ENCODE measurements at places on chromosomes 4 and X.

GRCh38 chr4:140639066-140639465, 70.3 kb upstream of the UCP1 start:
- no peak for DNase-seq

DNA sequence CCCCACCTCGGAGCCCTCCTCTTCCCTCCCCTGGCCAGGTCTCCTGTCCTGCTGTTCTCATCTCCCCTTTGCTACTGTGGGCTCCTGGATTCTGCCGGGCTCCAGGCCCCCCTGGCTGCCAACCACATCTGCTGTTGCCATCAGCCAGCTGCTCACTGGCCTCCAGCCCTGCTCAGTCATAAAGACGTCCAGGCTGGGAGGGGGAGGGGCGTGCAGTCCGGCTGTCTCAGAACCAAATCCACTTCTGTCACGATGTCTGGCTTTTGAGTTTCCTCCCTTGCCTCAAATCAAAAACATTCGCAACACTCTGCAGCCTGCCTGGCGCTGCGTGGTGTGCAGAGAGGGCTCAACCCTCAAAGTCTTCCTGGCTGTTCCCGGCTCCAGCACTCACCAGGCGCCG, 7.1 kb downstream of the RASL11B start:
- peak; percentile 69 for DNase-seq

GRCh38 chrX:73826996-73827395, 264.0 kb downstream of the CHIC1 start:
- no peak for DNase-seq

GRCh38 chrX:2872671-2873277, 44.0 kb downstream of the GYG2 start:
- no peak for DNase-seq

- DNase-seq = no peak
These were observed 1.1 kb downstream of the NKX3-2 start for GRCh38 chr4:13543032-13543838.

DNA sequence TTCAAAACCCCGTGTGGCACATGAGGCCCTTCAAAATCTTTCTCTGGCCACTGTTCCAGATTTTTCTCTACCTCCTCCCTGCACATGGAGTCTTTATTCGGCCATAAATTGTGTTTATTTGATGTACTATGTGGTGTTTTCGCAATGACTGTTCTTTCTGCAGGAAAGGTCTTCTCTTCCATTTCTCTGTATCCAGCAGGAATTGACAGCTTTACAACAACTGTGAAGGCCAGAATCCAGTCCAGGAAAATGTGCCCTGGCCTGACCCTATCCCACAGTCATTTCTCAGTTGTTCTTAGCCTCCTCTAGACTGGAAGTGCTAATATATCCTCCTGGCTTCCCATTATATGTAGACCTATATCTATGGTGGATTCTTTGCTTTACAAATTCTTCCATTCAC, 191.4 kb downstream of the COL25A1 start:
- DNase-seq = no peak

DNA sequence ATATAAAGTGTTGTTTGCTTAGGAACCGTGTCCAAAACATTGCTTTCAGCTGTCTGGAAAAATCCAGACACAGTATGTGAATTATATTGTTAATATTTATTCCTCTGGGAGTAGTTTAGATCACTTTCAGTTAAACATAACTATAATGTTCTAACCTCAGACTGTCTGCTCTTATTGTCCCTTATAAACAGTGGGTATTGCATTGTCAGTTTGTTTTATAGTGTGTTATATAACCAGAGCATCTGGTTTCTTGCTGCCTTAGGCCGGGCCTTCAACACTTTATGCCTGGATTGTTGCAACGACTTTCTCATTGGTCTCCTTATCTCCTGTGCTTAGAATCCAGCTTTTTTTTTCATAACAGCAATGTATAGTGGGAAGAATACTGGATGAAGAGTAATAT, 26.4 kb downstream of the ATG4A start:
- DNase-seq = no peak

DNA sequence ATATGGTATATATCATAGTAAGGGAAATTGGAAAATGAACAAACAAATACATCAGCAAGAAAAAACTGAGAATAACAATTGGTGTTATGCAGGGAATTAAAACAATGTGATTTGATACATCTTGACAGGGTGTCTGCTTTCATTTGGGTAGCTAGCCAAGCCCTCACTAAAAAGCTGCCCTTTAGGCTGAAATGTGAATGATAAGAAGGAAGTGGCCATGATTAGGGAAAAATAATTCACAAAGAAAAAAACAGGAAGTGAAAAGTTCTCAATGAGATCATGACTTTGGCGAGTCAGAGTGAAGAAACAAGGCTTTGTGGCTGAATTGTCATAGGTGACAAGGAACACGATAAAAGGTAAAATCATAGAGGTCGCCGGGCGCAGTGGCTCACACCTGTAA, 675.8 kb upstream of the SLIT2 start:
- no peak for DNase-seq

DNA sequence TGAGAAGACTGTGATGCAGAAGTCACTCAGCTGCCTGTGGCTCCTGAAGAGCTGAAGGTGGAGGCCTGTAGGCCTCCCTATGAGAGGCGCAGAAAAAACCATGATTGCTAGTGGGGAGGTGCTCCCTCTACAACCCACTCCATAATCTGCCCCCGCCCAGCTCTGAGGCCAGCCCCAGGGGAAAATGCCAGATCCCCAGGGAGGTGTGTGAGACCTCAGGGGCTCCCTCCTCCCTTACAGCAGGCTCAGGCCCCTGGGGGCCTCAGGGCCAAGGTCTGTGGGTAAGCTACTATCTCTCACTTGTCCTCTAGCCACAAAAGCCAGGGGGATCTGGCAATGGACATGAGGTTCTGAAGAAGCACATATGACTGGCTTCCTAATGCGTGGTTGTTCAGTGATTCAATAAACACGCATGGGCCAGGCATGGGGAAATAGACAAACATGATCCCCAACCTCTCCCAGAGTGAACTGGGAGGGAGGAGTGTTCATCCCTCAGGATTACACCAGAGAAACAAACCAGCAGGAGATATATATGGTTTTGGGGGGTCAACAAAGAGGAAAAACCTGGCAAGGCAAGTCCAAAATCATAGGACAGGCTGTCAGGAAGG, 51.0 kb upstream of the MTM1 start:
- DNase-seq = no peak

DNA sequence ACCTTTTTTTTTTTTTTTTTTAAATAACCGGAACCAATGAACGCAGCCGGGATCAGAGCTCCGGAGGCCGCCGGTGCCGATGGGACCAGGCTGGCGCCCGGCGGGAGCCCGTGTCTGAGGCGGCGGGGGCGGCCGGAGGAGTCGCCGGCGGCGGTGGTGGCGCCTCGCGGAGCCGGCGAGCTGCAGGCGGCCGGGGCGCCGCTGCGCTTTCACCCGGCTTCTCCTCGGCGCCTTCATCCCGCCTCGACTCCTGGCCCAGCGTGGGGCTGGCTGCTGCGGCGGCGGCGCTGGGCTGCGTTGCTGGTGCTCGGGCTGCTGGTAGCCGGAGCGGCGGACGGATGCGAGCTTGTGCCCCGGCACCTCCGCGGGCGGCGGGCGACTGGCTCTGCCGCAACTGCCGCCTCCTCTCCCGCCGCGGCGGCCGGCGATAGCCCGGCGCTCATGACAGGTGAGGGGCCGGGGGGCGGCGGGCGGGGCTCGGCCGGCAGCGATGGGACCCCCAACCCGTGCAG, 337 bp downstream of the STIM2 start:
- no peak for DNase-seq

DNA sequence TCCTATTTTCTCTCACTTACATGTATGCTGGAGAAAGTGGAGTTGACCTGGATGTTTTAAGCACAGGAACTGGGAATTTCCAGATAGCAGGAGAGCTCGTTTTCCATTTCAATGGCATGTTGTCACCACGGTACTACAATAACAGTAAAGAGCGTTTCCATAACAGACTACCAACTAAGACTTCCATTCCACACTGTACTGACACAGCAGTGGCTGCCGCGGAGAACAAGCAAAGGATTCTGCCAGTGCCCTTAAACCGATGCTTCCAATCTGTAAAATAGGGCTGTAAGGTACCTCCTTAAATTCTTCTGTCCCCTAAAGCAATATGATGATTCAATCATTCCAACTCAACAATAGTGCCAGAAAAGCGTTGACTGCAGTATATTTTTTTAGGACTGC, 143.9 kb downstream of the KLHL13 start:
- DNase-seq = no peak

- no peak for DNase-seq
These were observed 232.2 kb upstream of the UGT8 start for GRCh38 chr4:114366368-114366767.

GRCh38 chrX:64152857-64153256, 52.7 kb downstream of the AMER1 start:
- DNase-seq = no peak

DNA sequence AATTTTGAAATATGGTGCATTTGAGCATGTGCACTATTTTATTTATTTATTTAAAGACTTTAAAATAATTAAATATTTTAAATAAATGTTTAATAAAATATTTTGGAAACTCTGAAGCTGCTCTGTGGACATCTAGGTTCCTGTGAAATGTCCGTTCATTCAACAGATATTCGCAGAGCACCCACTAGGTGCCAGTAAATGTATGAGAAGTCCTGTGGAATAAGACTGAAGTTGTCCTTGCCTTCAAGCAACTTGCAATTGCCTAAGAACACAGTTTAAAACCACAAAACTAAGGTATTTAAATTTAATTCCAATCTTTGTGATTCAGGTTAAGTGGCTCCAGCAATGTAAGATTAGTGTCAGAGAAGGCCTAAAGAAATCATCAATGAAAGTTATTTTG, 306.7 kb downstream of the GBA3 start:
- DNase-seq = no peak

- DNase-seq = no peak
These were observed 387.4 kb downstream of the SPOCK3 start for GRCh38 chr4:166846939-166847338.

DNA sequence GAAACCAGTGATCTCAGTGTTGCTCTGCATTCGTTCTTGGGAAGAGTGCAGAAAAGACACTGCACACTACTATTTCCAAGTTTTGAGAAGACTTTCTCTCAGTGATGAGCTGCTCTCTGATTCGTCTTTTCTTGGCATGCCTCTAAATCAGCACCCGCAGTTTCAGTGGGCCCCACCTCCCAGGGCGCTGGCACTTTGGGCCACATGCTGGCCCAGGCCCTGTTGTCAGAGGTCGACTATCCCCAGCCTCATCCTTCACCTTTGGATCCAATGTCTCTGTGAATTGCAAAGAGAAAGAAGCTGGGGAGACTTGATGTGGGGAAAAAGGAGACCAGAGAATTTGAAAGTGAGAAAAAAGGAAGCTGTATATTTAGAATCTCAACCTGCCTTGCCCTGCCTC, 644.1 kb upstream of the PITX2 start:
- DNase-seq = no peak

GRCh38 chr4:15870079-15870478, 68.5 kb downstream of the FGFBP1 start:
- DNase-seq = no peak

DNA sequence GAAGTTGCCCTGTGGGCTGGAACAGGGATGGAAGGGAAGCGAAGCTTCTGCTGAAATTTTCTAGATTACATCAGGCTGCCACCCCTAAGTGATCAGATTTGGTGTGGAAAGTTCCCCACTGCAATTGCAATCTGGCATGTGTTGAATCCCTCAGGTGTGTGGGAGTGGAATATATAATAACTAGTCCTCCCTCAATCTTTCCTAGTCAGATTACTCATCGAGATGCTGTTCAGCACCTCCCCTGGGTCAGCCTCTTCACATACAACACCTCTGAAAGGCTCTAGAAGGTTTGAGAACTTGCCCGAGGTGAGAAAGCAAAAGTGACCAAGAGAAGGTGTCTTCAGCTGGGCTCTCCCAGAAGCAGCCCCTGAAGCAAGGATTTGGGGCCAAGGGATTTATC, 336.8 kb downstream of the BCOR start:
- DNase-seq = no peak

DNA sequence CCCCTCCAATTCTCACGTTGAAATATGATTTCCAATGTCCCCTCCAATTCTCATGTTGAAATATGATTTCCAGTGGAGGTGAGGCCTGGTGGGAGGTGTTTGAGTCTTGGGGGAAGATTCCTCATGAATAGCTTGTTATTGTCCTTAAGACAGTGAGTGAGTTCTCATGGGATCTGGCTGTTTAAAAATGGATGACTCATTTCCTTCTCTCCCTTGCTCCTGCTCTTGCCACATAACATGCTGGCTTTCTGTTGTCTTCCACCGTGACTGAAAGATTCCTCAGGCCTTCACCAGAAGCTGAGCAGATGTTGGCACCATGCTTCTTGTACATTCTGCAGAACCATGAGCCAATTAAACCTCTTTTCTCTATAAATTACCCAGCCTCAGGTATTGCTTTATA, 346.8 kb upstream of the TECRL start:
- no peak for DNase-seq

- DNase-seq = no peak
These were observed 609.5 kb upstream of the FAT1 start for GRCh38 chr4:187333151-187333550.

DNA sequence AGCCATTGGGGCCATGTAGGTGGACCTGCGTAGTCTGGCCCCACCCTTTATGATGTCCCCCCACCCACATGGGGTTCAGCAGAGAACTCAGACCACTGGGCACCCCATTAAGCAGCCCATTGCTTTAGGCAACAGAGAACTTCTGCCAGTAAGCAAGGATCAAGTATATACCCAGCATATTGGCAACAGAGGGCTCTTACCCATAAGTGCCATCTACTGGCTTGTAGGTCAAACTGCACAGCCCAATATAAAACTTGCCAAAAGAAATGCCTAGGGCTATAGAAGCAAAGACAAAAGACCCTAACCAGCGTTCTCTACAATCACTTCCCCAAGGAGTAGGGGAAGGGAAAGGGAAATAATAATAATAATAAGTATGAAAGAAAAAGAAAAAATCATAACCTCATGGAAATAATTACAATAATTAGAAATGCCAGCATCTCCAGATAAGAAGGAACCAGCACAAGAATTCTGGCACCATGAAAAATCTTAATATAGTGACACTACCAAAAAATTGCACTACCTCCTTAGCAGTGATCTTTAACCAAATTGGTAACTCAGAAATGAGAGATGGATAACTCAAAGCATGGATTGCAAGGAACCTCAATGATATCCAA, 1090.7 kb downstream of the FAT4 start:
- no peak for DNase-seq

DNA sequence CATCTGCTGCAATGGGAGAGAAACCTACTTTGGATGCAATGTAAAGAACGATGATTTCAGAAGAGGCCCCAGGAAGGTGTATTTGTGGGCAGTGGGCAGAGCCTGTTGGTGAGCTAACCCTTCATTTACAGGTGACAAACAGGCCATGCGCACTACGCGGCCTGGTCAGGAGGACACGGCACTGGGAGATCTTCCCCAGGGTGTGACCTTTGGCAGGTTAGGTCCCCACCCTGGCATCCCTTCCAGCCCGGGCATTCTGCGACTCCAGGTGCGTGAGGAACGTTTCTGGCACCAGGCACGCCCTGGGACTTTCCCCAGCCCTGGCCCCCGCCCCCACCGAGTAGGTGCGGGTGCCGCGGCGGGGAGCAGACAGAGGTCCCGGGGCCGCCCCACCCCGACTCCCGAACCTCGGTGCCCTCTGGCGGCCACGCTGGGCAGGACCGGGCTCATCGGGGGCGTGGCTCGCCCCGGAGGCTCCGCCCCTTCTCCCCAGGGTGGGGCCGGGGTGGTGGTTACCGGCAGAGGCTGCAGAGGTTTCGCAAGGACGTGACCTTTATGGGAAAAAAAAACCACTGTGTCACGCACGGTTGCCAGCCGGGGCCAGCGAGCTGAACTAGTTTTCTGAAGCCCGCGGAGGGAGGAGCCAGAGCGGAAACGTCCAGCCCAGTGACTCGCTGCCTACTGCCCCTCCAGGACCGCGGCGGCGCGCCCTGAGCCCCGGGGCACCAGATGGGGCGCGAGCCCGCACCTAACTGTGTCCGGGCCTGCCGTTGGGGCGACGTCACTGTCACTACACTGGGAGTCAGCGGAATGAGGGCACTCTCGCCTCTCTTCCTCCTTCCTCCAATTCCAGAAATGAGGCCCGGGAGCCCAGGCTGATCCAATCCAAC, 5.0 kb upstream of the NYX start:
- no peak for DNase-seq

Measured in NCI-H1694 (cell line).